A172 (cell line): ENCODE measurements at places on chromosomes 13 and 19. TPM values are rescaled to one million over a fixed set of nuclear protein-coding genes. Genes with fewer than 3 reads are reported as not detected.

Gene FBN3
- 0.62 TPM in 1 of 2 replicates, not detected in the other for total RNA-seq

Gene SIGLECL1
- total RNA-seq: not detected in 2 replicates

Gene CILP2
- 0.02 and 0.05 TPM in 2 replicates for total RNA-seq

Gene TBXA2R
- 3.4 and 7.4 TPM in 2 replicates for total RNA-seq

Gene CYP4F3
- total RNA-seq: 1.4 and 3.3 TPM in 2 replicates

Gene KL
- 0.05 TPM in 1 of 2 replicates, not detected in the other for total RNA-seq

Gene MAMSTR
- 0.93 and 1.1 TPM in 2 replicates for total RNA-seq

Gene SULT2A1
- not detected in 2 replicates for total RNA-seq

Gene IGSF23
- total RNA-seq: not detected in 2 replicates

DNA sequence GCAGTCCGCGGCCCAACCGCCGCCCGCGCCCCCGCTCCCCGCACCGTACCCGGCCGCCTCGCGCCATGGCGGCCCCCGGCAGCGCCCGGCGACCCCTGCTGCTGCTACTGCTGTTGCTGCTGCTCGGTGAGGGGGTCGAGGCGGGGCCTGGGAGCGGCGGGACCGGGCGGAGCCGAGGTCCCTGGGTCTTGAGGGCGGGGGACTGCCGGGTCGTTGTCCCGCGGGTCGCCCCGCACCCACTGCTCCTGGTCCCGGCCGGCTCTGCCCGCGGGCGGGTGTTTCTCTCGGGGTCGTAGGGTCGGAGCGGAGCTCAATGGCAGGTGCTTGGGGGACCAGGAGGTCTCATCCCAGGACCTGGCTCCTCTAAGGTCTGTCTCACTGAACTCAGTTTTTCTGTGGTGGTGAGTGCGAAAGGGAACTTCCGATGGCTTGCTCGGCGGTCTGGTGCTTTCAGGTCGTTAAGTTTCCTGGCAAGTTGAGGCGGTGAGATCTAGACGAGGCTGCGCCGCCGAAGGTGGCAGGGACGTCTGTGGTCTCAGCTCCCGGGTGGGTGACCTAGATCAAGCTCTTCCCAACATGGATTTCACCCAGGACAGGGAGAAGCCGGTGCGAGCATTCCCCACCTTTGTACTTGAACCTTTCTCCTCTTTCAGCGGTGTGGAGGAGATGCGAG lies 467 bp downstream of the LAMP1 start:
- DNase-seq: peak; percentile 18

GRCh38 chr19:35908010-35908441 lies at the start of gene TYROBP:
TSS of gene TYROBP (minus strand) at chr19:35908295. CDS start at chr19:35908228, 67 bp downstream.
- no peak for DNase-seq

GRCh38 chr13:87538366-87539052 lies 132.7 kb upstream of the SLITRK5 start:
- DNase-seq: no peak

DNA sequence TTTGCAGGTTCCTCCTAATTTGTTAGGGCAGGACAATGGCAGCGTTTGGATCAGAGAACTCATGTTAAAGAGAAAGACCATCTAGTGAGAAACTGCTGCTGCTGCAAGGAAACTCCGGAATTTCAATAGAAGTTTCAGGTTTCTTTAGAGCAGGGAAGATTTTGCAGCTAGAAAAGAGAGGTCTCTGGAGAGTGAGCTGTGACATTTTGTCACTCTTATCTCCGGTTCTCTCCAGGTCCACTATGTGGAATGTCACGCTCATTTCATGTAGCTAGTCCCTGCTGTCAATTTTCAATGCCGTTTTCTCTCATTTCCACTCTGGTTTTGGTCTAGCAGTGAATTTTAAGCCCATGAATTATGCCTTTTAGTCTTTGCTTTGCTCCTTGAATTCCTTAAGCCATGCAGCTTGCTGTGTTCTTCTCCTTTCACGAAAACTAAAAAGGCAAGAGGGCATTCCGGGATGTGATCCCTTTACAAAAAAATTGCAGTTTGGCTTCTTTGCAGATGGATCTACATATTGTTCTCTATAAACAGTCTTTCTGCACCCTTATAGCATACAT lies 46.7 kb upstream of the POSTN start:
- no peak for DNase-seq

DNA sequence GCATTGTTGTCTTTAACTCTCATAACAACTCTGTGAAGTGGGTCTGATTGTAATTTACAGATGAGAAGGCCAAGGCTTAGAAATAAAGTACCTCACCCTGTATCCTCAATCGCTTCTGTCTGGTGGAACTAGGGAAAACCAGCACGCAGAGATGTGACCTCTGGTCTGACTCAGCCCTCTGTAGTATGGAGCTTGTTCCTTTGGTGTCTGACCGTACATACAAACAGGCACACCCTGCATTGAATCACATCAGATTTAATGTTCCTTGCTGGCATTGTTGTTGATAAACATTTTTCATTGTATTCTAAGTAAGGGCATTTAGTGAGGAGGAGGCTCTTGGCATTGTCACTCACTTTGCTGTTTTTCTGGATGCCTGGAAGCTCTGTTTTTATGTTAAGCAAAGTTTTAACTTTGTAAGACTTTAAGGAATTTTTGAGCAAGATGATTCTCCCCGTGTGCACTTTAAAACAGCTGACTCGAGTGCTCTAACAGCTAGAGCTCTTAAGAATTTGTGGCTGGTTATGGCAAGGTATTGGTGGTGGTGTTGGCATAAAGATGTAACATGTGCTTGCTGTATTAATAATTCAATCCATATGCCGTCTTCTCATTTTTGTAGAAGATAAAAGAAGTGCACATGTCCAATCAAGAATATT lies 89.0 kb upstream of the SPATA13 start:
- DNase-seq: no peak

GRCh38 chr13:40271271-40271885 lies 395.1 kb downstream of the FOXO1 start:
- DNase-seq: no peak

DNA sequence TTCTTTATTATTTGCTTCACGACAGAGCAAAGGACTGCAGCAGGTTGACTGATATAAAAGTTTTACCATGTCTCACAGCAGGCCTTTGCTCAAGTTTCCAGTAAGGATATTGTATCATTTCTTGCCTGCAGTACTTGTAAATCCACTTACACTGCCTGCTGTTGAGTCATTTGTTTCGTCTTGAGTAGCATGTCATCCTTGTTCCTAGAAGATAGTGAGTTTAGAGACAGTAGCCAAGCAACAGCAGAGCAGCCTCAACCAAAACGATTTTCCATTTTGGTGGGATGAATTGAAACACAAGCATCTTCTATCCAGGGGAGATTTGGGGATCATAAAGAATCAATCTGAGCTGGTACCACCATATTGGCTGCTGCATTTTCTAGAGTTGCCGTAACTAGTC lies 24.0 kb upstream of the ALOX5AP start:
- DNase-seq: no peak

DNA sequence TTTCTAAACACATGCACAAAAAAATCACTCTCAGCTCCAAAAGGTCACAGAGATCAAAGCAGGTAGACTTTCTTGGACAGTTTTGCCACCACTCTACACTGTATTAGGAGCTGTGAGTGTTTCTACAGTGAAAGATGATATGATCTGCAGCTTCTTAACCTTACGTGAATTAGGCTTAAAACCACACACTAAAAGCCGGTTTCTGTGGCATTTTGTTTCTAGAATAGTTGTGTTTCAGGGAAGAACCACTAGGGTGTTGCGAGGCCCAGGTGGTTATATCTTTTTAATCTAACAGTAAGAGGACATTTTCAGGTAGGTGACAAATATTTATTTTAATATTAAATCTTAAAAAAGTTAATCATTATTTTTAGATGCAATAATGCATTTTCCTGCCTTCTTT lies 216.4 kb downstream of the KLF5 start:
- DNase-seq: no peak

DNA sequence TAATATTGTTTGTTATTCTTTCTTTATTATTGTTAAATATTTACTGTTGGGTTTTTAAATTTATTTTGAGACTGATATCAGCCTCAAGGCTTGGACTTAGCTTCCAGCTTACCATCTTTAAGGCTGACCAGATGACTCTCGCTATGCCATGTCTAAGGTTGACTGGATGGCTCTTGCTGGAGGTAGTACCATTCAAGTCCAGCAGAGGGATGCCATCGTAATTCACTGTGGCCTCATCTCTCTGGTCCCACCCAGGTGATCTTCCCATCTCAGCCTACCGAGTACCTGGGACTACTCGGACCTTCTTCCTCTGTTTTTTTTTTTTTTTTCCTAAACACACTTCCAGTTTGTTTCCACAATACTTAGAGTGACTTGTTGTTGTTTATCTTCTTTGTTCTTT lies 41.7 kb upstream of the ZNF91 start:
- no peak for DNase-seq

DNA sequence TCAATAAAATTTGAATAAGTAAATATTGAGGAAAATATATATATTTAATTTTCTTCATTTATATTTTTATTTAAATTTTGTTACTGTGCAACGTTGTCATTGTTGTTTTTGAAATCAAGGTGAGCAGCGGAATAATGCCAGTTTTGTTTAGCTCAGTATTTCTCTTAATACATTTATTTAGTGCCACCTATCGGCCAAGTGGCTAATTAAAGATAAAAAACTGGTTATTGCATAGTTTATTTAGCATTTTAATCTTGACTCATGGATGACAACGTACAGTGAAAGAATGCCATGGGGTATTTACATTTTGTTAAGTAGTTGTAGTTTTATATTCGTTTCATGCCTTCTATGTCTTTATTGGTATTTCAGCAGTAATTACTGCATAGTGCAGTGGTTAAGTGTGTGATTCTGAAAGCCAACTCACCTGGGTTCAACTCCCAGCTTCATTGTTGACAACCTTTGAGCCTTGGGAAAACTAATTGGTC lies 265.9 kb downstream of the MYO16 start:
- DNase-seq: peak; percentile 65

DNA sequence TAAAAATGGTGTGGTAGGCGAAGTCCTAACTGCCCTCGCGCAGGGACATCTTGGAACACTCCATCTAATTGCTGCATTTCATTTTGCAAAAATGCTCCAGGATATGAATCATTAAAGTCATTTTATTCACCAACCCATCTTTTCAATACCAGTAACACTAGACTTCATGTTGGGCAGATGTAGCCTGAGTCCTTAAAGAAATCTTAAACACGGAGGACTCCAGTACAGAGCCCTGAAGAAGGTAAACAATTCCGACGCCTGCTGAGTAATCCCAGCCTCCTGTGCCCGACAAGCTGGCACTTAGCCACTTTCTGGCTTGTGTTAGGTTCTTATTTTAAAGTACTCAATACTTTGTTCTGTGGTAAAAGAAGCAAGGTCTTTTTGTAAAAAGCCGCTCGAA lies 58.0 kb upstream of the IRS2 start:
- peak; percentile 20 for DNase-seq

GRCh38 chr13:113486698-113487097 lies 3.8 kb downstream of the DCUN1D2 start:
- DNase-seq: no peak

DNA sequence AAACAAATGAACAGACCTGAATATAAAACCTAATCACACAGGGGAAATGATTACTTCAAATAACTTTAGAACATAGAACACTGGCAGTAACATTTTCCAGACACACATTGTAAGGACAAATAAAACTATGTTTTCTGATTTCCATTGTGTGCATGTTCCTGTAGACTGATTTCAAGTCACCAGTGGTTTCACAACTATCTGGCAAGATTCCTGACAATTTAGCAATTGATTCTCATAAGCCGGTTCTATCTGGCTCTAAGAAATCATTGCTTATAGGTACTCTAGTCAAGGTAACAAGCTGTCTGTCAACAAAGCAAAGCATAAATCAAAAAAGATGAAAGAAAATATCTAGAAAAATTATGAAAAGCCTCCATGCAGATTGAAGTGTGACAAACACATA lies 19.6 kb upstream of the PCCA start:
- DNase-seq: no peak

GRCh38 chr13:29428310-29429181 lies 166.9 kb downstream of the SLC7A1 start:
- DNase-seq: no peak

GRCh38 chr19:24086974-24087595 lies at the start of gene ZNF254:
TSS of gene ZNF254 (plus strand) at chr19:24087187. CDS start at chr19:24087308, 121 bp downstream.
- DNase-seq: peak; percentile 98

DNA sequence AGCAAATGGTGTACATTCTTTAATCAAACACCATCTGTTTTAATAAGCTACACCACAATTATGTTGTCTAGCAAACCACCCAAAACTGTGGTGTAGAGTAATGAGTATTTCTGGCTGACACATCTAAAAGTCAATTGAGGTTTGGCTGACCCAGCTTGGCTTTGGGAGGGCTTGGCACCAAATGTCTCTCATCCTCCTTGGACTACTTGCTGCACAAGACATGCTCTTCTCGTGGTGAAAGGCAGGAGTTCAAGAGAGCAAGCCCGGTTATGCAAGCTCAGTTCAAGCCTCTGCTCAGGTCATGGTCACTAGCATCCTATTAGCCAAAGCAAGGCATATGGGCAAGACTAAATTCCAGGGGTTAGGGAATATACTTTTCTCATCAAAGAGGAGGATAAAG lies 37.1 kb downstream of the LACC1 start:
- no peak for DNase-seq

GRCh38 chr13:65057986-65058385 lies 2172.2 kb downstream of the PCDH9 start:
- no peak for DNase-seq

GRCh38 chr13:87536899-87537298 lies 134.3 kb upstream of the SLITRK5 start:
- DNase-seq: no peak

GRCh38 chr13:23788459-23788858 lies 100.7 kb downstream of the MIPEP start:
- no peak for DNase-seq

DNA sequence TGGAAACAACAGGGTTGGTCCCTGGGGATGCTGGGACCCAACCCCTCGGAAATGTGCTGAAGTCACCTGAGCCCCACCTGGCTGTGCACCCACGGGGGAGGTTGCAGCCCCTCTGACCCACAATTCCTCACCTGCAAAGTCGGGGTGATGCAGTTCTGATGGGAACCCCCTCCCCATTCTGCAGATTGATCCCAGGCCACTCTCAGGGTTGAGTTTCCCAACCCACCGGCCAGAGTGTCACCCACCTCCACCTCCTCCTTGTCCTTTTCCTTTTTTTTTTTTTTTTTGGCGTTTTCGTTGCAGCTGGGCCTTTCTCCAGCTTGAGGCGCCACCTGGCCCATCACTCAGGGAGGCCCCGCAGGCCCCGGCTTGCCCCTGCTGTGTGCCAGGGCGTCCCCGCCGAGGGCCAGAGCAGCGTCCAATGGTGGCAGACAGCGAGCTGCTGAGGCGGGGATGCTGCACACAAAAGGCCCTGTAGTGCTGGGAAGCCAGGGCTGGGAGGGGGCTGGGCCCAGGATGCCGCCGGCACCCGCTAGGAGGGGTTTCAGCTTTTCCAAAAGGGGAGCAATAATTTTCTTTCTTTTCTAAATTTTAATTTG lies 4.6 kb downstream of the PIK3R2 start:
- DNase-seq: no peak

GRCh38 chr13:113627136-113627535 lies 30.9 kb downstream of the ATP4B start:
- DNase-seq: no peak

DNA sequence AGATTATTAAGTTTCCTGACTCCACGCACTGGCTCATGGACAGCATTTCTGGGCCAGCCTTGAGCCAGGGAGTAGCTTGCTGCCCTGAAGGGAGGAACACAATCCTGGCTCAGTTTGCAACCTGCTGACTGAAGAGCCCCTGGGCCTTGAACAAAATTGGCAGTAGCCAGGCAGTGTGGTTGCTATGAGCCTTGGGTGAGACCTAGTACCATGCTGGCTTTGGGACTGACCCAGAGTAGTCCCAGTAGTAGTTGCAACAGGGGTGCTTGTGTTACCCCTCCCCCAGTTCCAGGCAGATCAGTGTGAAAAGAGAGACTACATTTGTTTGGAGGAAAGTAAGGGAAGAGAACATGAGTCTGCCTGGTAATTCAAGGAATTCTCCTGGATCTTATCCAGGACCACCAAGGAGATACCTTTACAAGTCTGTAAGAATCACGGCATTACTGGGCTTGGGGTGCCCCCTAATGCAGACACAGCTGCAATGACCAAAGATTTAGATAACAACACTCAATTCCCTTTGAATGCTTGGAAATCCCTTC lies 22.0 kb downstream of the ITGBL1 start:
- peak; percentile 56 for DNase-seq
